Activated T-helper 2 cell treated with anti-CD3 and anti-CD28 coated beads, Interferon-gamma antibody, Interleukin-2, Interleukin-4, amounts not matched to agents 10 μg/mL and 5 μg/mL and 100 μg/mL, durations not matched to agents 14 hours and 24 hours and 36 hours (primary cell): ENCODE measurements at places on chromosomes 6 and 20.

GRCh38 chr6:168226061-168226752 lies 93.4 kb downstream of the DACT2 start:
- H3K4me3 ChIP-seq = no peak overlapping the region
- peaks cover 2% of the 10 kb centered on the region for H3K4me1 ChIP-seq
- no peak for DNase-seq
- peaks cover 9% of the 10 kb centered on the region for H3K27me3 ChIP-seq
- H3K36me3 ChIP-seq = no peaks in the 10 kb centered on the region

- no peak for DNase-seq
- H3K36me3 ChIP-seq = no peaks in the 10 kb centered on the region
- no peak overlapping the region for H3K27ac ChIP-seq
- no peak overlapping the region for H3K4me3 ChIP-seq
Observed at GRCh38 chr6:156347246-156347645, 429.9 kb upstream of the ARID1B start.

GRCh38 chr6:124830506-124830905 lies 131.7 kb upstream of the RNF217 start:
- no peak overlapping the region for H3K4me3 ChIP-seq
- no peaks in the 10 kb centered on the region for H3K4me1 ChIP-seq
- DNase-seq = no peak
- H3K27me3 ChIP-seq = no peaks in the 10 kb centered on the region

- no peaks in the 10 kb centered on the region for H3K27me3 ChIP-seq
- H3K27ac ChIP-seq = peak overlapping the region; percentile 91
- H3K4me1 ChIP-seq = peaks cover 40% of the 10 kb centered on the region
Observed at GRCh38 chr20:50930139-50930975, 880 bp downstream of the ADNP start.

DNA sequence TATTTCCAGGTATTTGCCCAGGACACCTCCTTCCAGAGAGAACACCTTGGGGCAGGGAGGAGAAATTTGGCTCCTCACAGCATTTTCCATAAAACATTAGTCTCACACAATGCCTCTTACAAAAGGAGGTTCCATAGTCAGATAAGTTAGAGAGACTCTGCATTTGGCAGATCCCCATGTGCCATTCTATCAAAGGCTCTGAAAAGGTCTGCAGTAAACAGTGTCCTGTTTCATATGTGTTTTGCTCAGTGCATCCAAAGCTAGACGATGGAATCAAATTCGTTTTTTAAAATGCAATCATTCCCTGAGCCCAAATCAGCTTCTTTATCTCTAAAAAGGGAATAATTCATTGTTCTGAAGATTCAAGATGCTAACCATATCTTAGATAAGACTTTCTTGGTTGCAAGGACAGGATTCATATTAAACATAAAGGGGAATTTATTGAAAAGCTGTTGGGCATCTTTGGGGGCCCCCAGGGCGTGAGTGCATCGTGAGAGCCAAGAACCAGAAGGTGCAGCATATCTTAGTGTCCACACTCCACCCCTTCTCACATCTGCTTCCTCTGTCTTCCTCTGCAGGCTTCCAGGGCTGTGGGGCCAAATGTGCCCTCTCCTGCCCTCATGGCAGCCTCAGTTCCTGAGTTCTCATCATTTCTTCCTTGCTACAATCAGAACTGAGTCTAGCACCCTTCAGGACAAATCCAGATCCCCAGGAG lies 41.4 kb upstream of the MLN start:
- peaks cover 15% of the 10 kb centered on the region for H3K27me3 ChIP-seq
- no peak overlapping the region for H3K27ac ChIP-seq
- peaks cover 6% of the 10 kb centered on the region for H3K4me1 ChIP-seq
- H3K36me3 ChIP-seq = no peaks in the 10 kb centered on the region
- no peak overlapping the region for H3K4me3 ChIP-seq
- no peak for DNase-seq

- H3K27ac ChIP-seq = no peak overlapping the region
- H3K4me3 ChIP-seq = no peak overlapping the region
Observed at GRCh38 chr20:7773511-7773910, 166.7 kb downstream of the HAO1 start.
